ENCODE measurements at places on chromosomes 6 and 20.

GRCh38 chr6:63319939-63320338, at the start of gene LGSN:
Gene LGSN, minus strand, starts transcription at chr6:63319983. Its CDS starts 40 bp downstream, at chr6:63319943.
- no peak for DNase-seq
- H3K27ac ChIP-seq: no peak within 1 kb of the TSS
- no peaks in the 10 kb centered on the region for H3K36me3 ChIP-seq
- no peaks in the 10 kb centered on the region for H3K4me1 ChIP-seq
- no peak within 1 kb of the TSS for H3K4me3 ChIP-seq

DNA sequence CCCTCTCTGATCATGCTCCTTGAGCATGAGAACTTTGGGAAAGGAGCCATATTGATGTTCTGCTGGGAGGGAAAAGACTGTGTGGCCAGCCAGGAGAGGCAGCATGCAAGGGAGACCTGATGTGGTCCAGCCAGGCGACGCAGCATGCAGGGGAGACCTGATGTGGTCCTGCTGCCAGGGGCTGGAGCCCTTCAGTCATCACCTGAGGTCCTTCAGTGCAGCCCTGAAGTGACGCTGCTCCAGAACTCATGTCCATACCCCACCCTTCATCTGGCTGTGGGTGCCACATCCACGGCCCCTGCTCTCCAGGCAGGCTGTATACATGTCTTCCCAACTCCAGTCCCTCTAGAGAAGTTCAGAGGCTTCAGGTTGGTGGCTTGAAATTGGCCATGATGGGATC, 134.4 kb downstream of the ERMARD start:
- no peaks in the 10 kb centered on the region for H3K4me1 ChIP-seq
- no peaks in the 10 kb centered on the region for H3K36me3 ChIP-seq
- no peak overlapping the region for H3K4me3 ChIP-seq
- H3K27ac ChIP-seq: no peak overlapping the region

GRCh38 chr6:169798764-169799473, 47.5 kb downstream of the ERMARD start:
- DNase-seq: no peak
- H3K36me3 ChIP-seq: no peaks in the 10 kb centered on the region
- H3K27ac ChIP-seq: no peak overlapping the region
- peaks cover 3% of the 10 kb centered on the region for H3K27me3 ChIP-seq

- H3K36me3 ChIP-seq: no peaks in the 10 kb centered on the region
- H3K27me3 ChIP-seq: peaks cover 19% of the 10 kb centered on the region
- DNase-seq: no peak
- H3K4me3 ChIP-seq: no peak overlapping the region
Observed at GRCh38 chr6:91031581-91031980, 444.7 kb upstream of the MAP3K7 start.

DNA sequence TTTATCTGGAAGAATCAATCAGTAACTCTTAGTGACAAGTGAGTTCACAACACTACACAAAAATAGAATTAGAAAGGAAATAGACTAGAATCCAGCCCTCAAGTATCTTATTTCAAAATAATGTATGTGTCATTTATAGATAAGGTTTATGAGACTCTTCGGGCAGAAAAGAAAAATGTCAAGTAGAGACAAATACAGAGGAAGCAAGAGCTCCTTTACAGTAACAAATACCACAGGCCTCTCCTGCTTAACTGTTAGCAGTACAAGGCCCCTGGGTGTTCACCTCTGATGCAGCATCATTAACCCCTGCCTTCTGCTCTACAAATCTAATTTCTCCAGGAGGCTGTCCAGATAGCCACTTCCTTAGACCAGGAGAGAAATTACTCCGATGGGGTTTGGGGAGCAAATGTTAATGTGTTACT, 76.7 kb downstream of the UBE3D start:
- no peaks in the 10 kb centered on the region for H3K27me3 ChIP-seq
- H3K27ac ChIP-seq: no peak overlapping the region
- no peaks in the 10 kb centered on the region for H3K36me3 ChIP-seq
- H3K4me3 ChIP-seq: no peak overlapping the region
- DNase-seq: no peak

GRCh38 chr6:16725145-16725864, 36.0 kb downstream of the ATXN1 start:
- DNase-seq: no peak
- no peaks in the 10 kb centered on the region for H3K36me3 ChIP-seq
- H3K27ac ChIP-seq: peak overlapping the region; percentile 41

DNA sequence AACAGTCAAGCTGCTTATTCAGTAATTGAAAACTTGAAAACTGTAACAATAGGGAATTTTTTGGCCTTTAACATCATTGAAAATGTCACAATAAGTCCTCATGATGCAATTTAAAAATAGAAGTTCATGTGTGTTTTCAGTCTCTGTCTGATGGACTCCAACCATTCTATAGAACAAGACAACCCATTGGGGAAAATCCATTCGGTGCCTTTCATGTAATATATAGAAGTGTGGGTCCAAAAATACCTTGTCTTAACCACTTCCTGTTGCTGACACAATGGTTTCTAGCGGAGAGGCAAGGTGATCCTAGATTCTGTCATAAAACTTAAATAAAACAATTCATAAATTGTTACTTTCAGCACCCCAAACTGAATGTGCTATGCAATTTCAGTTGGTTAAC, 1131.3 kb upstream of the MAP3K7 start:
- H3K4me3 ChIP-seq: no peak overlapping the region
- H3K27me3 ChIP-seq: no peaks in the 10 kb centered on the region
- no peaks in the 10 kb centered on the region for H3K4me1 ChIP-seq

DNA sequence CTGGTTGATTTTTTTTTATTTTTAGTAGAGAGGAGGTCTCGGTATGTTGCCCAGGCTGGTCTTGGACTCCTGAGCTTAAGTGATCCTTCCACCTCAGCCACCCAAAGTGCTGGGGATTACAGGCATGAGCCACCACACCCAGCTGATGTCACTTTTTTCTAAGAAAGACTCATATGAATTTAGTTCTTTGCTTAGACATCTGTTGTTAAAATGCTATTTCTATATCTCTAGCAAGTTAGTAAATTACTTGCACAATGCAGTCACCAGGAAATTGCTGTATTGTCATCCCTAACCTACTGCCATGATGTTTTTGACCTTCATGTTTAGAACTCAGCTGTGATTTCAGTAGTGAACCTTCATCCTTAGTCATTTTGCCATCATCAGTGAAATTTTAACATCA, 5.7 kb downstream of the KDM1B start:
- H3K27ac ChIP-seq: no peak overlapping the region
- H3K4me1 ChIP-seq: peaks cover 3% of the 10 kb centered on the region
- no peak for DNase-seq
- H3K36me3 ChIP-seq: peaks cover 30% of the 10 kb centered on the region
- H3K27me3 ChIP-seq: no peaks in the 10 kb centered on the region
